ENCODE measurements at places on chromosomes 11 and 22. TPM values are rescaled to one million over a fixed set of nuclear protein-coding genes. Genes with fewer than 3 reads are reported as not detected.

GRCh38 chr11:118908264-118908663 is 17.5 kb downstream of the BCL9L start:
- DNase-seq = peak; percentile 29

- peak; percentile 88 for DNase-seq
These were observed 8.3 kb upstream of the INSC start for GRCh38 chr11:15106201-15106965.

- DNase-seq = no peak
These were observed 100.7 kb downstream of the NAV2 start for GRCh38 chr11:19813158-19813879.

GRCh38 chr11:17463546-17464174 is 13.0 kb downstream of the ABCC8 start:
- DNase-seq = peak; percentile 38

Gene PGA5
- not detected for total RNA-seq

Gene MCHR1
- total RNA-seq = not detected

DNA sequence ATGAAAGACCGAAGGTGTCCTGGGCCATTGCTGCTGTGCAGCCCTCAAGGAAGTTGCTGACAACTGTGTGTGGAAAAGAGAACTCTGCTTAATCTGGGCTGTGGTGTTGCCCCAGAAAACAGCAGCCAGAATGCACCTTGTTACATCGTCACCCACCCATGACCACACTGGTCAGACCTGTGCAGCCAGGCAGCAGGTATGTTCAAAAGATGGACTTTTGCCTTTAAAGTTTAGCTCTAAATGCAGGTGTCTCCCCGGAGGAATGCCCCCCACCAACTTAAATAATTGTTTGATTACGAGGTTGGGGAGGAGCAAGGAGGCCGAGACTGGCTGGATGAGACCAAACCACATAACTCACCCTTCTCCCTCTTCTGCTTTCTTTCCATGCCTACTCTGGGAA is 15.3 kb upstream of the POLA2 start:
- DNase-seq = no peak

Gene OR51V1
- total RNA-seq = not detected

DNA sequence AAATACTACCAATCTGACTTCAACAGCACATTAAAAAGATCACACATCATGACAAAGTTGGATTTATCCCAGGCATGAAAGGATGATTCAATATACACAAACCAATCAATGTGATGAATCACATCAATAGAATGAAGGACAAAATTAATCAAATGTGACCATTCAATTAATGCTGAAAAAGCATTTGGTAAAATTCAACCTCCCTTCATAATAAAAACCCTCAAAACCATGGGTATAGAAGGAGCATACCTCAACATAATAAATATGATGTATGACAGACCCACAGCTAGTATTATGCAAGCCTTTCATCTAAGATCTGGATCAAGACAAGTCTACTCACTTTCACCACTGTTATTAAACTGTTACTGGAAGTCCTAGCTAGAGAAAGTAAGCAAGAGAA is 921.7 kb upstream of the RAG2 start:
- DNase-seq = no peak

- no peak for DNase-seq
These were observed 23.7 kb downstream of the SLC22A6 start for GRCh38 chr11:62961017-62961570.

GRCh38 chr22:49662681-49663080 is 165.0 kb downstream of the BRD1 start:
- DNase-seq = peak; percentile 34

Gene HORMAD2
- total RNA-seq = under 0.01 TPM

GRCh38 chr11:22633354-22633902 is 7.8 kb upstream of the FANCF start:
- no peak for DNase-seq

DNA sequence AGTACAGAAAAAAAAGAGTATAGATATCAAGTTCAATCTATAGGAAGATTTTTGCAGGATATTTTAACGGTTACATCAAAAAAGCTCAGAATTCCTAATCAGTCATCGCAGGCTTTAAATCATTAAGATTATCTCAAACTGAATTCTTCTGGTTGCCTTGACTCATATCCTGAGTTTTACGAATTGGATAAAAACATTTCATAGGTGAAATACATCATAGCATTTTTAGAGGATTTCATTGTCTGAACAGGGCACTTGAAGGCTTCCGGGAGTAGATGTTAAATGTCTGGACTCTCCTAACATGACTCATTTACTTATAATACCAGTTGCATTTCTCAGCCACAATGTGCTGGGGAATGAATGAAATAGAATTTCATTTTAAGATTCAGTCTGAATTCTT is 2216.6 kb upstream of the RAG2 start:
- DNase-seq = no peak

Gene DHCR7
- total RNA-seq = 60.4 TPM

Gene VPREB1
- total RNA-seq = not detected

- DNase-seq = peak; percentile 87
These were observed 17.3 kb upstream of the PPARA start for GRCh38 chr22:46132830-46133587.

GRCh38 chr22:42180349-42180842 is 49.8 kb upstream of the CYP2D6 start:
- no peak for DNase-seq

Gene LINC01488
- total RNA-seq = not detected

- DNase-seq = no peak
These were observed 301.8 kb upstream of the CADM1 start for GRCh38 chr11:115806056-115806455.

DNA sequence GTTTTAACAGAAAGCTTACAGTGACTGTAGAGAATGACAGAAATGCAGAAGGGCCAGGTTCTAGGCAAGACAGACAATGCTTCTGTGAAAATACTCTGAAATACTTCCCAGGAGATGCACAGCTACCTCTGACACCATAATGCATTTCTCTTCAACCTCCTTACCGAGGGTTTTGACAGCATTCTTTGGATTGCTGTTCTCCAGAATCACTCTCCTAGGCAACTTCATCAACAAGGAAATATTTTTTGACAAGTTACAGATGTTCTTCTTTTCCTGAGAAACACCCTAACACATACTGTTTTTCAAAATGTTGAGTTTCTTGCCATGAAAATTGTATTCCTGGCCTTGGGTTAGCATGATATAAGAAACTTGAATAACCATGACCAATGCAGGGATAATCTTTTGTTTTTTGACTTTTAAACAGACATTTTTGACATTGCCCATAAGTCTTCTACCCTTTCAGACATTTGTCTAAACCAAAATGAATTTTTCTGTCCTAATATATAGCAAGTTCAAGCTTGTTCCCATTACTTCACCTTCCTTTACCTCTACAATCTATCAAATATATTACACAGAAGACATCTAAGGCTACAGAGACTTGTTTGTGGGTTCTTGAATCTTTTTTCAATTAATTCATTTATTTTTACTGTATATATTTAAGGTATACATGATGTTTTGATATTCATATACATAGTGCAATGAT is 108.1 kb downstream of the CCDC34 start:
- DNase-seq = peak; percentile 65

Gene PGA4
- total RNA-seq = not detected

GRCh38 chr11:1401656-1402221 is 12.0 kb downstream of the BRSK2 start:
- DNase-seq = peak; percentile 99

- no peak for DNase-seq
These were observed 56.6 kb downstream of the SYT13 start for GRCh38 chr11:45229401-45230020.

Gene TRAF6
- 12.1 TPM for total RNA-seq

DNA sequence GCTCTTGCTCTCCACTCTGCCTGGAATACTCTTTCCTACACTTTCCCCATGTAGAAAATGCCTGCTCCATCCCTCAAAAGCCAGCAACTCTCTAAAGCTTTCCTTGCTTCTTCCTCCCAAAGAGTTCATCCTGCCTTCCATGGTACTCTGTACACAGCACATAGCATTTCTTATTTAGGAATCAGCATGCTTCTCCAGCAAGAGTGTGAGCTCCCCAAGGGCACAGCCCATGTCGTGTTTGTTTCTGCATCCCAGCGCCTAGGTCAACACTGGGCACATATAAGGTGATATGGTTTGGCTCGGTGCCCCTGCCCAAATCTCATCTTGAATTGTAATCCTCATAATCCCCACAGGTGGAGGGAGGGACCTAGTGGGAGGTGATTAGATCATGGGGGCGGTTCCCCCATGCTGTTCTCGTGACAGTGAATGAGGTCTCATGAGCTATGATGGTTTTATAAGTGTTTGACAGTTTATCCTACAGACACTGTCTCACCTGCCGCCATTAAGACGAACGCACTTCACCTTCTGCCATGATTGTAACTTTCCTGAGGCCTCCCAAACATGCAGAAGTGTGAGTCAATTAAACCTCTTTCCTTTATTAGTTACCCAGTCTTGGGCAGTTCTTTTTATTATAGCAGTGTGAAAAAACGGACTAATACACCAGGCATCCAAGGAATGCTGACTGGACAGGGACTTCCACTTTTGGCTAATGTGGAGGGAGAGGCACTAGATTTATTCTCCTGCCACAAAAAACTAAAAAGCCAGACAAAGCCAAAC is 8.2 kb downstream of the VPS37C start:
- peak; percentile 93 for DNase-seq

Data from osteoblast (primary cell).